ENCODE measurements at places on chromosomes 2 and 18. TPM values are rescaled to one million over a fixed set of nuclear protein-coding genes. Genes with fewer than 3 reads are reported as not detected.
A peak's percentile ranks its signal among the peaks of the same experiment; 100 is the strongest.

GRCh38 chr2:178344121-178344520 is 106.9 kb downstream of the PRKRA start:
- DNase-seq: no peak

DNA sequence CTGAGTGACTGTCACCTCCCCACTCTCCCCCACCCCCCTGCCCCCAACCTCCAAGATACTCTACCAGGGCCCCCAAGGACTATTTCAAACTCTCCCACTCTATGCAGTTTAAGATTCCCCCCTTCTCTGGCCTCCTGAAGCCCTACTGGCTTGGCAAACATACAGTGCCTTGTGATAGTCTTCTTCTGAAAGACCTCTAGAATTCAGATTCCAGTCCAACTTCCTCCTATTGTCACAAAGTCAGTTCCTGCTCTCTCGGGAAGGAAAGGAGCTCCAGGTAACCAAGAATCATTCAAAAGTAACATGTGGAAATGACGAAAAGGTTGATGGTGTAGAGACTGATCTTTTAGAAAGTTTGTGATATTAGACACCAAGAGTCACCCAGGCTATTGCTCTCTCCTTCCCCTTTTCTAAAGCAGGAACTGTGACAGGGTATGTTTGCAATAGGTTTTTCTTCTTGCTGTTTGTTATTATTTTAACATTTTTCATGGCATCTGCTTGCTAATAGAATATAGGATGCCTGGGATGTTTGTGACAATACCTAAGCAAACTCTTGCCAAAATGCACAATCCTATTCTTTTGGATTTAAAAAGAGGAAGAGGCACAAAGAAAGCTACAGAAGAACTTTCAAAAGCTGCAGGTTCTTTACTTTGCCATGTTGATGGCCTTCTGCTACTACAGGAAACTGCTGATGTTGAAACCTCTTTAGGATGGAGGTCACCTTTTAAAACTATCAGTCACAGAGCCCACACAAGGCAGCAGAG is 93.5 kb upstream of the MGAT4A start:
- DNase-seq: no peak

GRCh38 chr2:120625865-120626560 is 109.7 kb upstream of the GLI2 start:
- DNase-seq: no peak

- DNase-seq: no peak
Measured at GRCh38 chr2:142966284-142966683, 88.8 kb downstream of the KYNU start.

GRCh38 chr2:194750926-194751325 is 906.1 kb upstream of the SLC39A10 start:
- no peak for DNase-seq

- no peak for DNase-seq
Measured at GRCh38 chr2:211994806-211995205, 543.8 kb downstream of the ERBB4 start.

DNA sequence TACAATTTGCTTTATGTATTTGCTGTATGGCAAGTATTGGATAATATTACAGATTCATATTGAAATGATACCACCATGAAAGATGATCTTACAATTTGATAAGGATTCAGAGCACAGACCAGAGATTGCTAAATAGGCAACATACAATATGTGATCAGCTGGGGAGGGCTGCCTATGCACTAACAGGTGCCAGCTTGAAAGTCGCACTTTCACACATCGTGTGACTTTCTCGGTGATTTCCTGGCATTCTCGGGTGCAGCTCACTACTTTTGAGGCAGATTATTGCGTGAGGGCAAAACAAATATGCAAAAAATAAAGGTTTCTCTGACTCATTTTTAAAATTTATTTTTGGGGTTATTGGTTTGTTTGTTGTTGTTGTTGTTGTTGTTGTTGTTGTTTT is 36.0 kb downstream of the RBMS1 start:
- DNase-seq: no peak

- DNase-seq: no peak
Measured at GRCh38 chr18:75297731-75298130, 87.1 kb downstream of the TSHZ1 start.

- DNase-seq: no peak
Measured at GRCh38 chr2:239331560-239331959, 69.3 kb downstream of the HDAC4 start.

- no peak for DNase-seq
Measured at GRCh38 chr2:203763938-203764664, 57.7 kb downstream of the CD28 start.

DNA sequence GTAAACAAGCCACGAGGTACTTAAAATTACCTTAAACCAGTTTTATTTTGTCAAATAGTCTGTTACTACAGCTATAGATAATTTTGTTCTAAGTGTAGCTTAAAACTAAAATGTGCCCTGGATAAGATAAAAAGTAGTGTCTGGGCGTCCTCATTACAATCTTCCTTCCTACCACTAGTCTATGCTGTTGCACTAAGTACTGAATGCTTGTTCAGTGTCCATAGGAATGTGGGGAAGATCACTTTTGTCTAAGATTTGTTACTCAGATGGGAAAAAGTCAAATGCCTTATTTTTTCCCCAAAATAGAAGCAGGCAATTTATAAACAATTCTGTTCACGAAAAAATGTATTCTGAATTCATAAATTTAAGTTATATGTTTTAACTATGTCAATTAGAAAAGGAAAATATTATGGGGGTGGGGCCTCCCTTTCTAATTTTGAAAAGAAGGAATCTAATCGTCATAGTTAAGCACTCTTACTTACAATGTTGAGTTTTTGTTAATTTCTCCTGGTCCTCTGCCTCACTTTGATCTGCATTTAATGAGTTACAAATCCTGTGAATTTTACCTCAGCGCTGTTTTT is 140.4 kb upstream of the VRK2 start:
- no peak for DNase-seq

DNA sequence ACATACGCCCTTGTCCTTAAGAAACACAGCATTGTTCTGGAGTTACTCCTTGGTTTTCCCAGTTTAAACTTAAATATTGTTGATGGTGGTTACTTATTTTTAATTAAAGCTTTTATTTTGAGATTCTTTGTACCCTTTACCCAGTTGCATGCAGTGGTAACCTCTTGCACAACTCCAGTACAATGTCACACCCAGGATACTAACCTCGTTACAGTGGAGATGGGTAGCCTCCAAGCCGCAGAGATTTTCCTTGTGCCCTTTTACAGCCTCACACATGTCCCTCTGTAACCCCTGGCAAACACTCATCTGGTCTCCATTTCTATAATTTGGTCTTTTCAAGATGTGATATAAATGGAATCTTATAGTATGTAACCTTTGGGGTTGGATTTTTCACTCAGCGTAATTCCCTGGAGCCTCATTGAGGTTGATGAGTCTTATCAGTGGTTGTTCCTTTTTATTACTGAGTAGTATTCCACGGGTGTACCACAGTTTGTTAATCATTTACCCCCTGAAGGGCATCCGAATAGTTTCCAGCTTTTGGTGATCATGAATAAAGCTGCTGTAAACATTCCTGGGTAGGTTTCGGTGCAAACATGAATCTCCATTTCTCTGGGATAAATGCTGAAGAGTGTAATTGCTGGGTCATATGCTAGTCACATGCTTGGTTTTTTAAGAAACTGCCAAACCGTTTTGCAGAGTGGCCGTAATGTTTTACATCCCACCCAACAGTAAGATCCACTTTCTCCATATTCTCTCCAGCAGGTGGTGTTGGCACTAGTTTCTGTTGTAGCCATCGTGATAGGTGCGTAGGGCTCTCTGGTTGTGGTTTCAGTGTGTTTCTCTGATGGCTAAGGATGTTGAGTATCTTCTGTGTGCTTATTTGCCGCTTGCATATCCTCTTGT is 68.6 kb downstream of the DGKD start:
- DNase-seq: no peak

GRCh38 chr2:128596396-128597120 is 277.9 kb upstream of the HS6ST1 start:
- DNase-seq: no peak

- DNase-seq: peak; percentile 31
Measured at GRCh38 chr18:56789004-56789888, 138.1 kb downstream of the WDR7 start.

DNA sequence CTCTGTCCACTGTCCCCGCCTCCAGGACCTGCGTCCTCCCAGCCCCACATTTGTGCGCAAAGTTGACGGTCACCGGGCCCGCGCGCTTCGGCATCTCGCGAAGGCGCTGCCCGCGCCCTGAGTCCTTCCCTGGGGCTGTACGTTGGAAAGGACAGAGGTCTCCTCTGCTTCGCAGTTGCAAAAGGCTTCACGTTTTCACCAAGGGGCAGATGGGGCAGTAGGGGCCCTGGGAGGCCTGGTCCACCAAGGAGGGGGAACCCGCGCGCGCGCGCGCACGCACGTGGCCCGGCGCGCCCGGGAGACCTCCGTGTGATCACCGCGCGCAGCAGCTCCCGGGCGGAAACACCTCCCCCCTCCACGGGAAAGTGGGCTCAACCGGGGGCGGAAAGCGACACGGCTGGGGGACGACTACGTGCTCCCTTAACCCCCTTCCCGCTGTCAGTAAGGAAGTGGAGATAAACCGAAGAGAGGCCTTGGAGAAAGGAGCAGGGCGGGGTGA is 21.9 kb downstream of the TEX44 start:
- peak; percentile 78 for DNase-seq

DNA sequence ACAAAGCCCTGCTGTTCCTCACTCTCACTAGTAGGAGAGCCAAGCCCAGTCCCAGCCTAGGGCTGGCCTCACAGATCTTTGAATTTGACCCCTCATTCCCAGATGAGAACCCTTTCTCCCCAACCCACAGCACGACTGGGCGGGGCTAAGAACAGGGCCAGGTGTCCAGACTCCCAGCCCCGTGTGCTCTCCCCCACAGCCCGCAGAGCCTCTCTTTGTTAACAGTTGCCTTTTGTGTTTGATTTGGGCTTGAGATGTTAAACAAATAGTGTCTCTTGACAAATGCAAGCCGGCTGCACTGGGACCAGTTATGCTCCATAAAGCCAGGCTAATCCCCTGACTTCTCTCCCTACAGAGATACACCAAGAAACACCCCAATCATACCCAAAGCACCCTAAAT is 4.7 kb upstream of the KCNK3 start:
- DNase-seq: no peak

DNA sequence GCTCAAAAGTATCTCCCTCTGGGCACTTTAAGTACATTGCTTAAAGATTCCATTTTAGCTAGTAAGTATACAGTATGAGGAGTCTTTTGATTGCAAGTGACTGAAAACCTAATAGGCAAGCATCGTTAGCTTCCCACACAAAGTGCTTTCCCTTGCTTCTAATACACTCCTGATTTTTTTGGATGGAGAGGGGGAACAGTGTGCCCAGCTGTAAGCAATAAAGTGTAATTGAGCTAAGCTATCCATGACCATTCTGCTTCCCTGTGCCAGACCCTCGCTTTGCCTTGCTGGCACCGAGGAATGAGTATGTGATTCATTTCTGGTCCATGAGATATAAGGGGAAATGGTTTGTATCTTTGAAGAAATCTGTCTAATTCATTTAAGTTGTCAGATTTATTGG is 3.8 kb upstream of the ZNF24 start:
- DNase-seq: no peak

- peak; percentile 74 for DNase-seq
Measured at GRCh38 chr2:238024986-238025385, 35.8 kb upstream of the SCLY start.

- DNase-seq: no peak
Measured at GRCh38 chr2:239727776-239728600, 297.2 kb downstream of the NDUFA10 start.

The IL1B gene
- 0.25 TPM for total RNA-seq

The MEP1B gene
- total RNA-seq: 0.35 TPM

The NEUROD1 gene
- total RNA-seq: not detected

The SLC39A10 gene
- total RNA-seq: 53.3 TPM

The ALPP gene
- total RNA-seq: 0.16 TPM

The TRPM8 gene
- not detected for total RNA-seq

The COL4A3 gene
- not detected for total RNA-seq

The C2orf80 gene
- total RNA-seq: not detected

The RASGRP3 gene
- total RNA-seq: 2.8 TPM

The GPR35 gene
- 1.5 TPM for total RNA-seq

The ZFP36L2 gene
- 70.4 TPM for total RNA-seq

The TMEM17 gene
- total RNA-seq: not detected

The MAP4K4 gene
- 94.3 TPM for total RNA-seq

The LRATD1 gene
- total RNA-seq: not detected
